ENCODE measurements at places on chromosomes 12 and 14. TPM values are rescaled to one million over a fixed set of nuclear protein-coding genes. Genes with fewer than 3 reads are reported as not detected.

The CAPZA3 gene
- not detected for total RNA-seq

The AKAP3 gene
- total RNA-seq: 6.6 TPM

The HEBP1 gene
- 14.7 TPM for total RNA-seq

- no peak for DNase-seq
These were observed 252.6 kb downstream of the ACSS3 start for GRCh38 chr12:81330480-81330879.

Data from kidney epithelial cell (primary cell).